ENCODE measurements at places on chromosomes 4 and X.

DNA sequence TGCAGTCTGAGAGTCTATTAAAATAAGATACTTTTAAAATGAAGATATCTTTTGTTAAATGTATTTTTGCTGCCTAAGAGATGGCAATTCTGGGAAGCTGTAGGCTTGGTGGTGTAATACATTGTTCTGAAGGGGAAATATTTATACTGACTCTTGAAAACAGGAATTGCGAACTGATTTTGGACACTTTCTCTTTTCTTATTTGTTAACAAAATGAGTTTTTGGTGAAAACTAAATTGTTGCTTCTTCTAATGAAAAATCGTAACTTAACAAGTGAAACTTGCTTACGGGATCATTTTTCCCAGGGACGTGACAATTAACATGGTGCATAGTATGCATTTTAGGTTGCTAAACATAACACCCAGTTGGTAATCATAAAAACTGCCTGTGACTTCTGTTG lies 71.0 kb downstream of the RAPGEF2 start:
- no peaks in the 10 kb centered on the region for H3K27me3 ChIP-seq
- no peak overlapping the region for H3K27ac ChIP-seq
- DNase-seq = no peak
- H3K36me3 ChIP-seq = no peaks in the 10 kb centered on the region
- H3K4me3 ChIP-seq = no peak overlapping the region
- peaks cover 4% of the 10 kb centered on the region for H3K4me1 ChIP-seq

DNA sequence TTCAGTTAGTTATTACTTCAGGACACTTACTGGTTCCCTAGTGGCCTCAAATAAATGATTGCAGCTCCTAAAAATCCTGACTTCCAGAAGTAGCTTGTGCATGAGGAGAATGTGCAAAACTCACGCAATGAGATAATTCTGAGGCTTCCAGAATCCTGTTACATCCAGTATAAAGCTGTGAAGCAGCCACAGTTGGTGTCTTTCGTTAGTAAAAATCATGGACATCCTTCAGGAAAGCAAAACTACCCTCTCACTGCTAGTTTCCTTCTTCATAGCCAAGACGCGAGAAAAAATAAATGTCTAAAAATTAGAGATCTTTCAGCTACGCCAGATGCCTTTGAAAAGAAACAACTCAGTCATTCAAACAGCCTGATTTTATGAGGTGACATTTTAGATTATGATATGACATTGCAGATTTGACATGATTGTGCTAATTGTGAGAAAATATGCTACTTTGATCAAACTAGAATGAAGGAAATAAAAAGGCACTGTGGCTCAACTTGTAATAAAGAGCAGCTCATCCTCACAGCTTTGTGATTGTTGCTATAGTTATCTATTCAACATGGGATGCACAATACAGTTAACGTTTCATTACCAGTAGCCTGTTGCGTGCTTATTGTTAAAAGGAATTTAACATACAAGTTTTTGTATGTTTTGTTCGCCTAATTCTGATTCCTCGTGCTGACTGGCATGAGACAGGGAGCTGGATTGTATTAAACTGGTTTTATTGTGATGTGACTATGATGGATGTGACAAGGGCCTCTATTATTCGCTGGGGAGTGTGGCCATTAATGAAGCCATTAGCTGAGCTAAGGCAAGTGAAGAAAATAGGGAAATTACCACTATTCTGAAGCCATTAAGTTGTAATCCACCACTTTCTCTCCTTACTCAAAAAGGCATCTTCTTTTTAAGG lies 40.5 kb downstream of the AFF2 start:
- no peaks in the 10 kb centered on the region for H3K27me3 ChIP-seq
- H3K36me3 ChIP-seq = no peaks in the 10 kb centered on the region
- no peaks in the 10 kb centered on the region for H3K4me1 ChIP-seq
- H3K4me3 ChIP-seq = no peak overlapping the region

GRCh38 chr4:98710831-98711230 lies 52.4 kb upstream of the TSPAN5 start:
- no peak overlapping the region for H3K4me3 ChIP-seq
- DNase-seq = no peak
- H3K27me3 ChIP-seq = no peaks in the 10 kb centered on the region

DNA sequence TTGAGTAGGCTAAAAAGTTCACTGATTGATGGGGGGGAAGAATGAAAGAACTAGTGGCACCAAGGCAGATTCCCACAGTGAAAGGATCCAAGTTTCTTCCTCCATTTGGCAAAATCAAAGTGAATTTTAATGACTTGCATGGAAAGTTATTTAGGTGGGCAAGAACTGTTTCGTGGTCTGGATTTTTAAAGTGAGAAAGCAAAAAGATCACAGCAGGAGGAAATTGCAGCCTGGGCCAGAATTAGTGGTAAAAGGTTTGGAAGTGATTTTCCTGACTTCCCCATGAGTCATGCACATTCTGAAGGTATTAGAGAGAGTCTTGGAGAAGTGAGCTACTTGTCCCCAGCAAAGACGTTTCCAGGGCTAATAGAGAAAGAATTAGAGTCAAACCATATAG lies 207.8 kb downstream of the ANTXR2 start:
- H3K4me3 ChIP-seq = no peak overlapping the region
- no peaks in the 10 kb centered on the region for H3K4me1 ChIP-seq
- H3K27ac ChIP-seq = no peak overlapping the region

GRCh38 chr4:8836664-8837171 lies 34.9 kb downstream of the HMX1 start:
- no peaks in the 10 kb centered on the region for H3K4me1 ChIP-seq
- H3K4me3 ChIP-seq = no peak overlapping the region

Data from esophagus squamous epithelium (tissue), 5 donors.